ENCODE measurements at places on chromosomes 7 and 10.

- DNase-seq: no peak
These were observed 226.3 kb downstream of the GLI3 start for GRCh38 chr7:42010751-42011150.

GRCh38 chr10:104208730-104209129 is 23.4 kb downstream of the CFAP43 start:
- no peak for DNase-seq

DNA sequence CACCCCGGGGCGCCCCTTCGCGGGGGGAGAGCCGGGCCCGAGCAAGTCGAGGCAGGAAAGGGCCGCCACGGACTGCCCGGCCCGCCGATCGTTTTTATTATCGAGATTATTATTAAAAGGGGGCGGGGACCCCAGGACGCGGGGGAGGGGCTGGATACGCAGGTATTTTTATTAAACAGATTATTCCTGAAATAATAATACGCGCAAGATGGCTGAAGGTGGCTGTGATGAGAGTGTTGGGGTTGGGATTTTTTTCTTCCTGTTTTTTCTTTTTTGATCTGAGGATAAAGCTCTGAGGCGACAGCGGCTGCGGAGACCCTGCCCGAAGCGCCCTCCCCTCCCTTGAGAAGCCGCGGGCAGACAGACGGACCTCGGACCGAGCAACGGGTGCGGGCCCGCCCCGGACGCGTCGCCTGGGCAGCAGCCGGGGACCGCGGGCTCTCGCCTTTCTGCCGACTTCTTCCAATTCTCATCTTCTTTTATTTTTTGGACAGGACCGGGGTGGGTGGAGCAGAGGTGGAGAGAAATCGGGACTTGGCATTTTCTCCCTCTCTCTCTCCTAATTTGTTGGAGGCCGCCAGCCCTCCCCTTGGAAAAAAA is 1.4 kb upstream of the TRIM8 start:
- DNase-seq: peak; percentile 50

- no peak for DNase-seq
These were observed 13.3 kb downstream of the CYP2W1 start for GRCh38 chr7:996079-996872.

GRCh38 chr10:5951167-5951711 is 26.1 kb downstream of the IL15RA start:
- no peak for DNase-seq

- DNase-seq: no peak
These were observed 249.9 kb upstream of the ZNF32 start for GRCh38 chr10:43898592-43898991.

DNA sequence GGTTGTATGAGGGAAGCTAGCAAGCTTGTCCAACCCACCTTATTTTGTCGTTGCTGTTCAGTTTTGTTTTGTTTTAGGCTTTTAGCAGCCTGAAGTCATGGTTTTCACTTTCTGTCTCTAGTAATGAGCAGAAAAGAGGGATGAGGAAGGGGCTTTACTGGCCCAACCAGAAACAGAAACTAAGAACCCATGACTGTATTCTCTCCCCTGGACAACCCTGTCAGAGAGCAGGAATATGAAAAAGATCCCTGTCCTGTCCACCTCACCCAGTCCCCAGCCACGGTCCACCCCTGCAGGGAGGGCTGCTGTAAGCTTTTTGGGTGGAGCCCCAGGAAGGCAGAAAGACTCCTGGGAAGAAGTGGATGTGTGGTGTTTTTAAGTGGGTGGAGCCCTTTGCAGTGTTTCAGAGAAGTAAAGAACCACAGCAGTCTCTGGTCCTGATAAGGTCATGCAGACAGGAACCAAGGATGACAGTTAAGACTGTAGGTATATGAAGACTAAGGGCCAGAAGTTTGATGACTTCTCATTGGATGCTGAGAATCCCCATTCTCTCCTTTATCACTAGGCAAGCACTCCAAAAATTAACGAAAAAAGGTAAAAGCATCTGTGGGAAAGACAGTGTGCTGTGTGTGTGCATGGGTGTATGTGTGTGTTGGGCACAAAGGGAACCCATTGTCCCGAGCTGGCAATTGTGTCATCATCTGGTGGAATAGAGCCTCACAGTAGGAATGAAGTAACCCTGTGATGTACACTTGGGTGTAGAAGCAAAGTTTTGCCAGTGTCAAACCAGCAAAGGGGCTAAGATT is 13.8 kb downstream of the MRPL32 start:
- DNase-seq: no peak

DNA sequence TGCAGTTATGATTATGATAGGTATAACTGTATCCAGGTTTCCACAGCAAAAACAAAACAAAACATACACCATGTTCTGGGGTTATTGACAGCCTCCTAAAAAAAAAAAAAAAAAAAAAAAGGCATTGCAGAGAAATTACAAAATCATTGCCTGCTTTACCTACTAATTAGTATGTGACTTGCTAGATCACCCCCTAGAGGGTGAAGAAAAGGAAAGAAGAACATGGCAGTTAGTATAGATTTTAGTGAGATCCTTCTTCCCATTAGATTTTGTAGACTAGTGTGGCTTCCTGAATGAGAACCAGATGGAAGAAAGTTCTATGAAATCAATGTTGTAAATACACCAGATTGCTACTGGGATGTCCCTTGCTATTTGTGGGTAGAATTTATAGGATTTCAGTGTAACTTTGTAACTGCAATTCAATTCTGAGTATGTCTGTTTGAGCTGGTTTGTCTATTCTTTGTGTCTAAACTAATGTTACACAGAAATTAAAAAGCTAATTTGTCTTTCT is 24.0 kb upstream of the AGBL3 start:
- no peak for DNase-seq

DNA sequence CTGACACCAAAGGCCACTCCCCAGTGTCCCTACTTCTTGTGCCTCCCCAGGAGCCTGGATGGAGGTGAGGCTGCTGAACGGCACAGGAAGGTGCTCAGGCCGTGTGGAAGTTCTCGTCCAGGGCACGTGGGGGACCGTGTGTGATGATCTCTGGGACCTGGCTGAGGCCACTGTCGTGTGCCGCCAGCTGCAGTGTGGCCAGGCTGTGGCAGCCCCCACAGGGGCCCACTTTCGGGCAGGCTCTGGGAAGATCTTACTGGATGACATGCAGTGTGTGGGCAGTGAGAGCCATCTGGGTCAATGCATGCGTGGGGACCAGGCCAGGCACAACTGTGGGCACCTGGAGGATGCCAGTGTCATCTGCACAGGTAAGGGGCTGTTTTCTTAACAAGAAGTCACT is 57.0 kb upstream of the C10orf120 start:
- DNase-seq: no peak

DNA sequence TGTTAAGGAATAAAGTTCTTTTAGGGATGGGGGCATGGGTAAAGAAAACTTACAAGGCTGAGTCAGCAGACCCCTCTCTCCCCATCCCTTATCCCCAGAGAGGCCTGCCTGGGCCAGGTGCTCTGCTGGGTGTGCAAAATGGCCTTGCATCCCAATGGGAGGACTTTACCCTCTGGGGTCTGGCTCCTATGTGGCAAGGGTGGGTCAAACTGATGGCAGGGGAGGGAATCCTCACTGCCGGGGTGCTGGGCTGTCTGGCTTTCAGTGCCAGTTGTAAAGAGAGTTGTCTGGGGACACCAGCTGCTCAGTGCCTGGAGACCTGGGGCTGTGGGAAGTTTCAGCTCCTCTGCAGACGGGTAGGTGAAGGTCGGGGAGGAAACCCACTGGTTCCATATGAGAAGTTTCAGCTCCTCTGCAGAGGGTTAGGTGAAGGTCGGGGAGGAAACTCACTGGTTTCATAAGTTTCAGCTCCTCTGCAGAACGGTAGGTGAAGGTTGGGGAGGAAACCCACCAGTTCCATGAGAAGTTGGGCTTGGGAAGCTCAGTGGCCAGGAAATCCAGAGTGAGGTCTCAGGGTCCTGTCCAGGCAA is 127.2 kb upstream of the PODXL start:
- no peak for DNase-seq

DNA sequence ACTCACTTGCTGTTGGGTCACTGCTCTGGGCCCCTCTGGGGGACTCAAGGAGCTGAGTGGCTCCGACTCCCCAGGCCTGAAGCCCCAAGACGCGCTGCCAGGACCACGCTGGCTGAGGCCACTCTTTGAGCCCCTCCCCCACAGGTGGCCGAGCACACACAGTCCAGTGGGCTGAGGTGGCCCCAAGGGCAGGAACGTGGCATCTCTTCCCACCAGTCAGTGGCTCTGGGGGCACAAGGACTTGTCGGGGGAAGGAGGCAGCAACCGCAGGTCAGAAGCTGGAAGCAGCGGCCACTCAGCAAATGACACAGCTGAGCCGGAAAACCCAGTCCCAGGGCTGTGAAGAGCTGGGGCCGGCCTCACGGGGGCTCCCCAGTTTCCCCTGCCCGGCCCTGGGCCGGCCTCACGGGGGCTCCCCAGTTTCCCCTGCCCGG is 24.1 kb downstream of the GRIFIN start:
- no peak for DNase-seq

DNA sequence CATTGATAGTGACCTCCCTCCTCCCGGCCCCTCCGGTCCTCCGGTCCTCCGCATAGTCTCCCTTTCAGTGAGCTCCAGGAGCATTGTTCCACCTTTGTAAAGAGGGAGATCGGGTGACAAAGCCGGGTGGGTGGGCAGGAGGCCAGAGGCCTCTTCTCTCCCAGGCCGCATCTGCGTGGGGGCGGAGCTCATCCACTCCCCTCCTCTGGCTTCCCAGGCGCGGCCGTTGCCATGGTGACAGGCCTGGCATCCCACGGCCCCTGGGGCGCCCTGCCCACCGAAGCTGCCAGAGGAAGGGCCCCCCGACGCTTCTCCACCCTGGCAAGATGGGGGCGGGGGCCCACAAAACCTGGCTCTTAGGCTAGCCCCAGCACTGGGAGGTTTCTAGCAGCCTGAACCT is 4.4 kb upstream of the FZD9 start:
- DNase-seq: no peak

DNA sequence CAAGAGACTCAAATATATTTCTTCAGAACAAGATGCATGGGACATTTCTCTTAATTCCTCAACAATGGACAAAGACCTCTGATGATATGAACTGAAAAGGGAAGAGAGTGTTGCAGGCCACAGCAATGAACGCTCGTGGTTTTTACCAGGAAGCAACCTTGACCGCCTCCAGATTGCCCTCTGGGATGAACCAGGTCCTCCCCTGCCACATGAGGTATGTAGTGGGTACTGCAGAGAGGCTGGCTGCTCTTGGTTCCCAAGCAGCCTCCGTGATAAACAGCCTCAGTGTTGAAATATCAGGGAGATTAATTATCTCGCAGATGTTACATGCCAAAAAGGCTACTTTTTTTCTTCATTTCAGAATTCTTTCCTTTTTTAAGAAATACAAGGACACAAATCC is 338.8 kb downstream of the ELMO1 start:
- no peak for DNase-seq

- DNase-seq: no peak
These were observed 342.7 kb upstream of the KLF6 start for GRCh38 chr10:4127518-4128315.

DNA sequence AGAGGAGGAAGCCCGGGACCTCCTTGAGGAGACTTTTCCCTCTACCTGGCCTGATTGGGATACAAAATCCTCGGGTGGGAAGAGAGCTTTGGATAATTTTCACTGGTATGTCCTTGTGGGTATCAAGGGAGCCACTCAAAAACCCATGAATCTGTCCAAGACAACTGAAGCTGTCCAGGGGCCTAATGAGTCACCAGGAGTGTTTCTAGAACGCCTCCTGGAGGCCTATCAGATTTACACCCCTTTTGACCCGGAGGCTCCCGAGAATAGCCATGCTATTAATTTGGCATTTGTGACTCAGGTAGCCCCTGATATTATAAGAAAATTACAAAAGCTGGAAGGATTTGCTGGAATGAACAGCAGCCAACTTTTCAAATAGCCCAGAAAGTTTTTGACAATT is 38.6 kb downstream of the ZNF25 start:
- DNase-seq: no peak

GRCh38 chr7:31076051-31076450 is 23.9 kb downstream of the ADCYAP1R1 start:
- DNase-seq: no peak
